ENCODE measurements at places on chromosomes 7 and 10.

DNA sequence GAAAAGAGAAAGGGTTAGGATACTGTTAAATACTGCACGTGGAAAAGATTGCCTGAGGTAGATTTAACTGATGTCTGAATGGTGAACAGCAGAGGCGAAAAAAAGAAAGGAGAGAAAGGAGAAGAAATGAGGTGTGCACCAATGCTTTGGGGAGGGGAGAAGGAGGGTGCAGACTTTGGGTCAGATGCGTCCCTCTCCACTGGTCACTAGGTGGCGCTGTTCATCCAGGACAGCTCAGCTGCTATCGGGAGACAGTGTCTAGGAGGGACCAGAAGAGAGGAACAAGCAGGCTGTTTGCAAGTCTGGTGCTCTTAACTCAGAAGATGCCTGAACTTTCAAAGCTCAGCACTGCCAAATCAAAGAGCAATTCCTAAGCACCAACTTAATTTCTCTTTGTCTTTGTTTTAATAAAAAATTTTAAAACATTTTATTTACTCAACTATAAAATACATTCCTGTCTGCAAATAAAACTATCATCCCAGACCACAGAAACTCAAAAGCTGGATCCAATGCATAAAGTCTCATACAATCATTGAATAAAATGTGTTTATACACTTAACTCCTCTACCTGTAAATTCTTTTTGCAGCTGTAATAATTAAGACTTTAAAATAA lies 83.9 kb upstream of the PDLIM1 start:
- DNase-seq: peak; percentile 90

DNA sequence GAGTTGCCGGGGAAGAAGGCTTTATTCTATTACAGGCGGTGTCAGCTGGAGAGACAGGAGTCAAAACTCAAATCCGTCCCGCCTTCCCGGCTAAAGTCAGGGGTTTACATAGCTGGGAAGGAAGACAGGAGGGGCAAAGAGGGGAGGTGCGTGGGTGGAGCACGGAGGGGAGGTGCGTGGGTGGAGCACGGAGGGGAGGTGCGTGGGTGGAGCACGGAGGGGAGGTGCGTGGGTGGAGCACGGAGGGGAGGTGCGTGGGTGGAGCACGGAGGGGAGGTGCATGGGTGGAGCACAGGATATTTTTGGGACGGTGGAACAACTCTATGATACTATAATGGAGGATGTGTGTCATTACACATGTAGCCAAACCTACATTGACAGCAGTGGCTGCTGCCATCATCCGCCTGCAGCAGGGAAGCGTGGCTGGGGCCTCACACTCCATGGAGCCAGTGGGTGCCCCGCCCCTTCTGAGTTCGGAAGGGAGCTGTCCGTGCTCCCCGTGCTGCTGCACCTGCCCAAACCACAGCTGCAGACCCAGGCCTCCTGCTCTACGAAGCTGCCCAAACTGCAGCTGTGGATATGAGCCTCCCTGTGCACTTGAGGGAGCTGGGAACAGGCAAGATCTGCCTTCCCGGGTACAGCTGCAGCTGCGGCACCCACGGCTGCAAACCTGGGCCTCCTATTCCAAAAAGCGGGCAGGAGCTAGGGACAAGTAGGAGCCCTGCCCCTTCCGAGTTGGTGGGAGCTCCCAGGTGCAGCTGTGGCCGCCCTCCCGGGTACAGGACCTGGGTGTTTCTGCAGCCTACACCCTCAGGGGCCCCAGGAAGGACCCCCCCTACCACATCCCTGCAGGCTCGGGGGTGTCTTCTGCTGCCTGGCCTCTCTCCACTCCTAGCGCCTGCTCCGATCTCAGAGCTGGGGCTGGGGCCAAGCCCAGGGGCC lies 119.4 kb downstream of the DYNC2I1 start:
- no peak for DNase-seq

- DNase-seq: no peak
Measured at GRCh38 chr10:30691639-30692015, 62.1 kb upstream of the LYZL2 start.

- no peak for DNase-seq
Measured at GRCh38 chr10:29535012-29535777, 99.6 kb downstream of the SVIL start.

- DNase-seq: no peak
Measured at GRCh38 chr10:114022766-114023597, 20.7 kb upstream of the ADRB1 start.

DNA sequence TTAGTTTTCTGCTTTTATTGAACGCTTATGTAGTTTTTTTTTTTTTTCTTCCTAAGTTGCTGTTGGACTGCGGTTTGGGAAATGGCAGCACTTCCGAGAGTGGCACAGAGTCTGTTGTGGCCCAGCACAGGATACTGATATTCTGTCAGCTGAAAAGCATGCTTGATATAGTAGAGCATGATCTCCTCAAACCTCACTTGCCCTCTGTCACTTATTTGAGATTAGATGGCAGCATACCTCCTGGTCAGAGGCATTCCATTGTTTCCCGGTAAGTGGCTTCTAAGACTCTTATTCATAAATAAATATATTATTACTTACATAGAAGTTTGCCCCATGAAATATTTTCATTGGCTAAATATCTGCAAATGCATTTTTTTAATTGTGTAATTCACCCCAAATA lies 101.1 kb downstream of the BTAF1 start:
- DNase-seq: no peak

- no peak for DNase-seq
Measured at GRCh38 chr10:8078027-8078426, 23.5 kb downstream of the GATA3 start.

DNA sequence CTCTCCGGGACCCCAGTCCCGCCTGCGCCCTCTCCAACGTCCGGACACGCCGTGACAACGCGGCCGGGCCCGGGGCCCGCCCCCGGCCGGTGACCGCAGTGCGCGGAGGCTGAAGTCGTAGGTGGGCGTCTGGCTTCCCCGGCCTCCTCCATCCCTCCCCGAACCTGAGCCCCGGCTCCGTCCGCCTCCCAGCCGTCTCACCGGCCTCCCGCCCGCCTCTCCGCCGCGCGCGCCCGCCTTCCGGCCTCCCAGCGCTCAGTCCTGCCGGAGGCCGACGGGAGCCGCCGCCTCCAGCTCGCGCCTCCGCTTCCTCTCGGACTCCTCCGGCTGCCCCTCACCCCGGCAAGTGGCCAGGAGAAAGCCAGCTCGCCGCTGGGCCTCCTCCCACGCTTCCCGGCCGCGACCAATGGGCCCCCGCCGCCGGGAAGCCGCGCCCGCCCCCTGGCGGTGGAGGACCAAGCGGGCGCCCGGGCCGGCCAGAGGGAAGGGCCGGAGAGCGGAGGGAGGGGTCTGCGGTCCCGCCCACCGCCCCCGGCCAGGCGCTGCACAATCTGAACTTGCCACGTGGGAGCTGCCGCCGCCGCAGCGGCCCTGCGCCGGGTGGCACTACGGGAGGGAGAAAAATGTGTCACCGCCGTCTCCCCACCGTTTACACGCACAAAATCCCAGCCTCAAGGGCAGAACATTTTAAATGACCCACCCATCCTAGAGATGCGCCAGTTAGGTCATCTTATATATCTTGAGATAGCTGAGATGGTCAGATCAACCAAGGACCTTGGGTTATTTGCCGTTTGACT lies at the start of gene FAM3C:
Gene FAM3C, minus strand, starts transcription at position 348 of the 797 bp plus-strand sequence. CDS start 13,339 bp downstream, outside the sequence.
- DNase-seq: peak; percentile 97

DNA sequence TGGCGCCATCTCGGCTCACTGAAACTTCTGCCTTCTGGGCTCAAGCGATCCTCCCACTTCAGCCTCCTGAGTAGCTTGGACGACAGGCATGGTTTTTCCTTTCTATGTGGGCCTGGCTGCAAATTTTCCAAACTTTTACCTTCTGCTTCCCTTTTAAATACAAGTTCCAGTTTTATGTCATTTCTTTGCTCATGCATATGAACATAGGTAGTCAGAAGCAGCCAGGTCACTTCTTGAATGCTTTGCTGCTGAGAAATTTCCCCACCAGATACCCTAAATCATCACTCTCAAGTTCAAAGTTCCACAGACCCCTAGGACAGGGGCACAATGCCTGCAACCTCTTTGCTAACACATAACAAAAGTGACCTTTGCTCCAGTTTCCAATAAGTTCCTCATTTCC lies 21.6 kb upstream of the RPEL1 start:
- DNase-seq: no peak

DNA sequence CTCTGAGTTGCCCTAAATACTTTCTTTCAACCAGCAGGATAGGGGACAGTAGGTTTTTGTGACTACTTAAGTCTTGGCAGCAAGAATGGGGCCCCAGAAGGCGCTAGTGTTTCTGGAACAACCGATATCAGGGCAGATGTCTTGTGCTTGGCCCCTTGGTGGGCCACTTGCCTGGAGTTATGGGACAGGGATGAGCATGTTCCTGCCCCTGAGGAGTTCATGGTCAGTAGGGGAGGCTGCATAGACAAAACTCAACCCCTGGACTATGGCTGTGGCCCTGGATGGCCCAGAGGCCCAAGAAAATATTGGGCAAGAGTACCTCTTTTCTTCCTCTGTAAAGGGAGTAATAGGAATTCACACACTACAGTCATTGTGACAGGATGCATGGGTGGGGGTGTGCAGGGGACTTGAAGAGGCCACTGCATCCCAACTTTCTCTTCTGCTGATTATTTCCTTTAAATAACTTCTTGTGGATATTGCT lies 57.7 kb upstream of the IGFBP3 start:
- DNase-seq: no peak

- no peak for DNase-seq
Measured at GRCh38 chr7:46058086-46058823, 137.2 kb upstream of the IGFBP3 start.

DNA sequence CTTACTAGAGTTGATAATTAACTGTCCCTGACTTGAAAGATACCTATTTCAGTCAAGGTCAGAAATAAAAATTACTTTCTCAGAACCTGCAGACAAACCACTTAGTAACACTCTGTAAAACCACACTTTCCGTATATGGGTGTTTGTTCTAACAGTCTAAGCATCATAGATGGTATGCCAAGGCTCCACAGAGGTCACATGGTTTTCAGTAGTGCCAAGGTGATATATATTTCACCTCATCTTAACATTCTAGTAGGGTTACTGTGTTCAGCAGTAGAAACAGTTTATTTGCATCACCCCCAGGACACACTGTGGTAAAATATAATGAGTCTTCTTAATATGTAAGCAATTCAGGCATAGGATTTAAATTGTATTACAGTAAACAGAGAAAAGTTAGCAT lies 61.5 kb downstream of the KCND2 start:
- no peak for DNase-seq

DNA sequence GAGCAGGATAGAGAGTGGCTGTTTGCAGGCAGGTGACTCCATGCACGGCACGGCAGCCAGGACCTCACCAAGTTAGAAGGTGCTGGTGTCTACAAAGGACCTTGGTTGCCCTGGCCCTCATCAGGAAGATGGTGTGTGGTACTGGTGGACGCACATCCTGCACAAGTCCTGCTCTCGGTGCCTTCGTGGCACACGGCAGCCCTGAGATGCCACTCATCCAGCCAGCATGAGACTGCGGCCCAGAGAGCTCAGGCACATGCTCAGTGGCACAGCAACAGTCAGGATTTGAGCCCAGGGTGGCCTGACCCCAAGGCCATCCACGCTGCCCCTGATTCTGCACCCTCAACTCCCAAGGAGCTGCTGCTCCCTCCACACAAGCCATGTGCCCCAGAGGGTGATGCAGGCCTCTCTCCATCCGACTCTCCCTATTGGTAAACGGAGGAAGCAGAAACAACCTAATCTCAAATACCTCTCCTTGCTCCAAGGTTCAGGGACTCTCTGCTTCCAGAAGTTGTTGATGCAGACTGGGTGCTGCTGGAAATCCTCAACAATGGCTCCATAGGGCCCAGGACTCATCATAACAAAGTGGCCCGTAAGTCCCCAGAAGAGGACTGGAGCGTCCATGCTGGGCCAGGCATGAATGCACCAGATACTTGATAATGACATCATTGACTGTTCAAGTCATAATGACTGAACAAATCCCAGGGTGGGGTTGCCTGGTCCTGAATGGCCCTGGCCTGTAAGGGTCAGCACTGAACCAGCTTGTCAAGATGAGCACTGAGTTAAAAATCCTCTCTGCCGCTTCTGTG lies 93.6 kb downstream of the ARHGAP22 start:
- DNase-seq: no peak

GRCh38 chr7:117673367-117673766 lies 193.5 kb downstream of the CFTR start:
- no peak for DNase-seq

DNA sequence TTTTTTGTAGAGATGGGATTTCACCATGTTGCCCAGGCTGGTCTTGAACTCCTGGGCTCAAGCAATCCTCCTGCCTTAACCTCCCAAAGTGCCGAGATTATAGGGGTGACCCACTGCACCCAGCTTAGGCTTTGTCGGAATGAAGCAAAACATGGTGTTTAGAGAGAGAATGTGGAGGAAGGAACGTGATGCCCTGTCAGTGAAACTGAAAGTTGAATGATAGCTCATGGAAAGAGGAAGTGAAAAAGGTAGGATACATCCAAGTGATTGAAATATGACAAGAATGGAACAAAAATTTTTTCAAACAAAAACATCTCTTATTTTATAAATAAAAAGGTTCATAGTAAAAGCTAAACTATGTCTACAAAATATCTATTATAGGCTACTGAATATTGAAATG lies 5.9 kb downstream of the AKAP9 start:
- peak; percentile 59 for DNase-seq

DNA sequence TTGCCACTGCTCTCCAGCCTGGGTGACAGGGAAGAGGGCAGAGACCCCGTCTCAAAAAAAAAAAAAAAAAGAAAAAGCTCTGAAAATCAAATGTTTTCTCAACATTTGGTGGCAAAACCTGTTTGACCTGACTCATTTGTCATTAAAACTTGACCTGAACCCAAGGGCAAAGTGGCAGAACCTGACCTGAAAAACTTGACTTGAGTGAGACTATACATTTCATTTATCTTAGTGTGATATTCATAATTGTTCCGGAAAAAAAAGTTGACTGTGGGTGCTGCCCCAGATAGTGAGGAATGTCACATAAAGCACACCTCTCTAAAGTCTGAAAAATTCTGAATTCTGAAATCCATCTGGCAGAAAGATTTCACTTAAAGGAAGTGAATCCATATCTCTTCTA lies 2.3 kb upstream of the TAX1BP1 start:
- DNase-seq: no peak

GRCh38 chr7:109336531-109336930 lies 766.9 kb downstream of the DNAJB9 start:
- no peak for DNase-seq

GRCh38 chr7:108326938-108327337 lies 129.3 kb downstream of the NRCAM start:
- no peak for DNase-seq

DNA sequence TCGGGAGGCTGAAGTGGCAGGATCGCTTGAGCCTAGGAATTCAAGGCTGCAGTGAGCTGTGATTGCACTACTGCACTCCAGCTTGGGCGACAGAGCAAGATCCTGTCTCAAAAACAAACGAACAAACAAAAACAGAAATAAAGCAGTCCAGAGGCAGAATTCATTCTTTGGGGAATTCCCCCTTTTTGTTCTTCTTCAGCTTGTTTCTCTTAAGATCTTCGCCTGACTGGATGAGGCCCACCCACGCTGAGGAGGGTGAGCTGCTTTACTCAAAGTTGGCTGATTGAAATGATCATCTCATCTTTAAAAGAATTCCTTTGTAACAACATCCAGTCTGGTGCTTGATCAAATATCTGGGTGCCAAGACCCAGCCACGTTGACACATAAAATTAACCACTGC lies 10.7 kb downstream of the MRC1 start:
- no peak for DNase-seq

GRCh38 chr10:73850863-73851461 lies 23.4 kb downstream of the CAMK2G start:
- DNase-seq: no peak

All from inflammatory macrophage treated with lipopolysaccharide for 1 hour (primary cell).